ENCODE measurements at places on chromosomes 1 and 21.

GRCh38 chr1:152188673-152189591 is 29.9 kb upstream of the RPTN start:
- DNase-seq = peak; percentile 20

DNA sequence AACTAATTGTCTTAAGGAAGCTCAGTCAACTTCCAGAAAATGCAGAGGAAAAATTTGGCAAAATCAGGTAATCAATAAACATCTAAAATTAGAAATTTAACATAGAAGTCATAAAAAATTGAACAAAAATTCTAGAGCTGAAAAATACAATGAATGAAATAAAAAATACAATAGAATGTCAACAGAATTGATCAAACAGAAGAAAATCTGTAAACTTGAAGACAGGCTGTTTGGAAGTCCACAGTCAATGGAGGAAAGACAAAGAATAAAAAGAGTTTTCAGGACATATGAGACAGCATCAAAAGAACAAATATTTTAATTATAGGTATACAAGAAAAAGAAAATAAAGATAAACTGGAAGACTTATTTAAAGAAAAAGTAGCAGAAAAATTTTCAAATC is 469.0 kb downstream of the RWDD3 start:
- no peak for DNase-seq

DNA sequence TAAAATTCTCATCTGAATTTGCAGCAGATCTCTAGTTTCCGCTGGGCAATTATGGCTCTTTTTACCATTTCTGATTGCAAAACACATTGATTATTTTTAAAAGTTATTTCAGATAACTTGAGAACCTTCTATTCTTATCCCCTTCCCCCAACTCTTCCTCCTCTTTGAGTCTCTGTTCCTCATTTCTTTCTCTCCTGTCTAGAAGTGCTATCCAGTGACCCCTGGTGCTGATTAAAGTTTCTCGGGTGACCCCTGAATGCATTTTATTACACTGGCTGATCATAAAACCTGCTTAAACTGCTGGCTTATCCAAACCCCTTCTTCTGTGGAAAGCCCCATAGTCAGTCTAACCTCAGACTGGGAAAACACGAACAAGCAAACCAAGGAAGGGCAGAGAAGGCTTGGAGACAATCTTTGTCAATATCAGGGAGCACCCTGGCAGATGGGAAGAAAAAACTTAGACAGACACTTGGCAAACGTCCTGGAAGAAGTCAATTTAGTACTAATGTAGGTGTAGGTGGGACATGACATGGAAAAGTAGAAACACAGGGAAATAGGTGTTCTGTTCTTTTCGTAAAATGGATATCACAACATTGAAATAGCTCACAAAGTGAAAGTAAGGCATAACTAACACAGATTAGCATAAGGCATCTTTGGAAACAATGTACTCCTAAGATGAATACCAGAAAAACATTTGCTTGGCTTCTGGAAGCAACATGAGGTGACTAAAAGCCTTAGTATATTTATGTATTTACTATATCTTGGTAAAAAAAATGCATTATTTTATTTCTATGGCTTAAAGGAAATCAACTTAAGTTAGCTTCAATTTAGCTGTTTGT is 61.4 kb downstream of the GORAB start:
- DNase-seq = no peak

GRCh38 chr1:216726435-216726834 is 3.2 kb upstream of the ESRRG start:
- DNase-seq = no peak

GRCh38 chr1:157181790-157182189 is 43.6 kb upstream of the ETV3 start:
- DNase-seq = peak; percentile 33

DNA sequence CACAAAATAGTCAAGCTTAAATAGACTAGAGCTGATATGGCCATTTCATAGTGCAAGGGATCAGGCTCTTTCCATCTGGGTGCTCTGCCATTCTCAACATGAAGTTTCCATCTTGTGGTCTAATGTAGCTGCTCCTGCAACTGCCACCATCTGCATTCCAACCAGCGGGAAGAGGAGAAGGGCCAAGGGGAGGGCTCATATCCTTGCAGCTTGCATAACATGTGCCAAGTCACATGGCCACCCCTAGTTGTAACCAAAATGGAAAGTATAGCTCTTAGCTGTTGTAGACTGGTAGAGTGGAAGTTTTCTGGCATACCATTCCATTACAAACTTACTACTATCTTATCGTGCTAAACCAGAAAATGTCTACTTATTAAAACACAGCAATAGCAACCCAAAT is 38.9 kb upstream of the IVNS1ABP start:
- DNase-seq = no peak

- DNase-seq = no peak
Measured at GRCh38 chr1:202850593-202851362, 38.2 kb downstream of the RABIF start.

GRCh38 chr1:12556957-12557935 is 60.8 kb downstream of the DHRS3 start:
- DNase-seq = no peak

- no peak for DNase-seq
Measured at GRCh38 chr1:171429137-171429536, 56.2 kb upstream of the PRRC2C start.

GRCh38 chr1:21232044-21232443 is 55.3 kb upstream of the EIF4G3 start:
- no peak for DNase-seq

DNA sequence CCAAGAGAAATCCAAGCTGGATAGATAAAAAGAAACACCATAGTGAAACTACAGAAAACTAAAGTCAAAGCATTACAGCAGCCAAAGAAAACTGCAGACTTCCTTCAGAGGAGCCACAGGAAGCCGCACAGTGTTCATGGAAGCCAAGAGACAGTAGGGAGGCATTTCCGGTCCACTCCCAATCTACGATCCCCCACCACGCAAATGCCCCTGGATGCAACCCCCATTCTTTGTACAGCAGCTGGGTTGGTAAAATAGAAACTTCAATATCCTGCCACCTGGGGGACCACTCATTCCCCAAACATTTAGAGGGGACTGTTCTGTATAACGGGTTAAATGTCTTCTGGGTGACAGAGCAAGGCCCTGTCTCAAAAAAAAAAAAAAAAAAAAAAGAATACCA is 43.9 kb upstream of the TSPEAR start:
- DNase-seq = no peak

- no peak for DNase-seq
Measured at GRCh38 chr1:22413799-22414198, 37.9 kb upstream of the ZBTB40 start.

DNA sequence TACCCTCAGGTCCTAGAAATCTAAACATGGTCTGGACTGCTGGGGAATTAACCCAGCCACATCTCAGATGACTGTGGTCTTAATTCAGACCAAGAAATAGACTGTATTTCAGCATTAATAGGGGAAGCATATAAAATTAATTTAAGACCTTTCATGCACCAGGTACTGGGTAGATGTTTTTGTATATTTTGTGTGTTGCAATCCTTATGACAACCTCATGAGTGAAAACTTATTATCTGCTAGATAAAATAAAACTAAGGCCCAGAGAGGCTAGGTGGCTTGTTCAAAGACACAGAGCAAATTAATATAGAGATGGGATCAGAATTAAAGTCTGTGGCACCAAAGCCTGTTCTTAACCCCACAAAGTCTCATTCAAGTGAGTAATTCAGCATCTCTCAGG is 40.1 kb downstream of the OPTC start:
- DNase-seq = no peak

GRCh38 chr21:46597031-46597430 is 7.9 kb downstream of the S100B start:
- no peak for DNase-seq

- DNase-seq = no peak
Measured at GRCh38 chr1:58883037-58883887, 99.4 kb upstream of the JUN start.

DNA sequence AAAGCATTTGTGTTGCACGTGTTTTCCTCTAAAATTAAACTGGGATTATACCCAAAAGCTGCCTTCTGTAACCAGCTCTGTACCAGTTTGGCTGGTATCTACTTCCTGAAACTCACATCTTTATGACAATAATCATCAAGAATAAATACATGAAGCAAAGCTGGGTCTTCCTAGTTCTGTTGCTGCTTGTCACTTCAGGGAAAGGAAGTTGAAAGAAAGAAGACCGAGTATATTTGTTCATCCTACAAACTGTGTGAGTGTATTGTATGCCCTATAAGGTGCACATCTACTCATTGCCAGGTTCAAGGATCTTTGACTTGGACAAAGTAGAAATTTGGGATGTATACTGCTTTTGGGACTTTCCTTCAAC is 29.1 kb upstream of the IFNGR2 start:
- DNase-seq = no peak

- DNase-seq = no peak
Measured at GRCh38 chr1:19563324-19564097, 78.2 kb upstream of the CAPZB start.

GRCh38 chr21:25324666-25325065 is 282.6 kb downstream of the MRPL39 start:
- DNase-seq = no peak

- DNase-seq = no peak
Measured at GRCh38 chr1:89548122-89548857, 23.7 kb downstream of the LRRC8B start.

- DNase-seq = no peak
Measured at GRCh38 chr1:74463333-74463988, 49.0 kb downstream of the LRRC53 start.

- DNase-seq = no peak
Measured at GRCh38 chr1:233735331-233735730, 121.4 kb downstream of the KCNK1 start.

DNA sequence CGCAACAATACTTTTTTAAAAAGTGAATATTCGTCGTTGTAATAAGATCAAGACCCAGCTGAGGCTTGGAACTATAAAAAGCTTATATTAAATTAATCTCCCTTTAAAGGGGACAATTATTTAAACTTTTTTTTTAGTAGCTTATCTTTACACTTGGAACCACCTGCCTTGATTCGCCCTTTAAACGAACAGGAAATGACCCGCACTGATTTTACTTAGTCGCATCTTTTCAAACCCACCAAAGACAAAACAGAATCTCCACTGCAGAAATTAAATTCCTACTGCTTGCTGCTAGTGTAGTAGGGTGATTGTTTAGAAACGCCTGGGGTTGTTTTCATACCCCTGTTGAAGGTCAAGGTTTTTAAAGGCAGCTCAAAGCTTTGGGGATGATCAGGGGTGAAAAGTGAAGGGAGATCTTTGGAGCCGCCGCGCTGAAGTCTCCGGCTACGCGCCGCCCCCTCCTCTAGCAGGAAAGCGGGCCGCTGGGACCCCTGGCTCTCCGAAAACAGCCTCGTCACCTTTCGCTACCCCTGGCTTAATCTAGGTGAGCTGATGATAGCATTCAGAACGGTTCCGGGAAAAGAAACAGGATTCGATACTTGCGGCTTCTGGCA is 163.4 kb downstream of the RUNX1 start:
- no peak for DNase-seq

- no peak for DNase-seq
Measured at GRCh38 chr1:92820024-92820423, 11.8 kb upstream of the RPL5 start.

- DNase-seq = no peak
Measured at GRCh38 chr1:47713975-47714767, 276.3 kb downstream of the FOXD2 start.

- DNase-seq = no peak
Measured at GRCh38 chr21:43340491-43341377, 86.2 kb downstream of the SIK1 start.

- DNase-seq = no peak
Measured at GRCh38 chr1:206002871-206003801, at the start of gene RAB7B. Gene RAB7B, minus strand, starts transcription at chr1:206003395. Its CDS starts 9,260 bp downstream, at chr1:205994135.

DNA sequence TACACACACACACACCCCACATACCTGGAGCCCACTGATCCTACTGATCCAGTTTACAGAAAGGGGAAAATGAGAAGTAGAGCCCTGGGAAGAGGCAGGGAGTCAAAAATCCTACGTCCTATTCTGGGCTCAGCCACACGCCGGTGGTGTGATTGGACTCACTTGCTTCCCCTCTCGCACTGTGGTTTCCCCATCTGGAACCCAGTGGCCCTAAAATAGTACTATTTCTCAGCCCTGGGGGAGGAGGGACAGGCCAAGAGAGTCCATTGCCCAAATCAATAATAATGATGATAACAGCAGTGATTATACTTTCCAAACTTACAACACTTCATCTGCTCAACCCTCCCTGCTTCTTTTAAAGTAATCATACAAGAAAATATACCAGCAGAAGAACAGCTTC is 2.9 kb upstream of the PIGR start:
- DNase-seq = no peak

DNA sequence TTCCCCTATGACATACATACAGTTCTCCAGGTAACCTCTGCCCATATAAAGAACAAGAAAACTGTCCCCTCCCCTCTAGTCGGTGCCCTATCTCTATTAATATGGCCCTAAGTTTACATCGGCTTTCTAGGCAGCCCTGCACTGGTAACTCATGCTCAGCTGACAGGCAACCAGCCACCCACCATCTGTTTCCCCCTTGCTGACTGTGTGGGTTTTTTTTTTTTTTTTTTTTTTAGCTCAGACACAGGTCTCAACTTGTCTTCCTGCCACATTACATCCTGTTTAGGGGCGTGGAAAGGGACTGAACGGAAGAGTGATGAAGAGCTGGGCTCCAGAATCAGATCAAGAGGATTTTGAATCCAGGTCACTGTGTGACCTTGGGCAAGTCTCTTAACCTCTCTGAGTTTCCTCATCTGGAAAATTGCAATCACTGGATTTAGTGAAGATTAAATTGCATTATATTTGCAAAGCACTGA is 14.0 kb downstream of the LAPTM5 start:
- DNase-seq = peak; percentile 68

DNA sequence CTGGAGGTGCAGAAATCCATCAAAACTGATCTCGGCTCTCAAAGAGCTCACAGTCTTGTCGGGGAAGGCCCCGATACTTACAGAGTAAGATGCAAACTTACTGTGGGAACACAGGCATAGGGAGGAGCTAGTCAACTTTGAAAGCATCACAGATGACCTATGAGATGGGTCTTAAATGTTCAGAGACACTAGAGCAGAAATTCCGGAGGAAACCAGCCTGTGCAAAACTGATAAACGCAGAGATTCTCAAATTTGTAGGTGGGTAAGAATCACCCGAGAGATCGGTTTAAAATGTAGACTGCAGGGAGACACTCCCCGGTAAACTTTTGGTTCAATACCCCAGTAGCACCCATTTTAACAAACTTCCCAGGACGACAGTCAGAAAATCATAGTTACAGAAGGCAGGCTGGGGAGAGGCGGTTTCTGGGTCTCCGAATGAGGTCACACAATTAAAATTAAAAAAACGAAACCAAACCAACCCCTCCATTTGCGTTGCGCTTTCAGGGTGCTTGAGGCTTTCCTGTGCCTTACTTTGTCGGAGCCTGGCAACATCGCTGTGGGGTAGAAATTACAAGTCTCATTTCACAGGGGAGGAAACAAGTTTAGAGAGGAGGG is 755 bp upstream of the THRAP3 start:
- DNase-seq = peak; percentile 39

GRCh38 chr21:23811805-23812204 is 1795.5 kb downstream of the MRPL39 start:
- DNase-seq = no peak

GRCh38 chr1:156652131-156652991 is 10.4 kb downstream of the BCAN start:
- no peak for DNase-seq

GRCh38 chr1:24348196-24348595 is 29.0 kb downstream of the GRHL3 start:
- DNase-seq = no peak

GRCh38 chr1:218548764-218549163 is 203.6 kb downstream of the TGFB2 start:
- DNase-seq = no peak

- DNase-seq = no peak
Measured at GRCh38 chr1:177106614-177107365, 57.7 kb downstream of the ASTN1 start.

All from GM12892 (cell line).